ENCODE measurements at places on chromosomes 5 and 9.

GRCh38 chr5:55997742-55998351 lies 3.1 kb upstream of the IL6ST start:
- DNase-seq, result no peak

DNA sequence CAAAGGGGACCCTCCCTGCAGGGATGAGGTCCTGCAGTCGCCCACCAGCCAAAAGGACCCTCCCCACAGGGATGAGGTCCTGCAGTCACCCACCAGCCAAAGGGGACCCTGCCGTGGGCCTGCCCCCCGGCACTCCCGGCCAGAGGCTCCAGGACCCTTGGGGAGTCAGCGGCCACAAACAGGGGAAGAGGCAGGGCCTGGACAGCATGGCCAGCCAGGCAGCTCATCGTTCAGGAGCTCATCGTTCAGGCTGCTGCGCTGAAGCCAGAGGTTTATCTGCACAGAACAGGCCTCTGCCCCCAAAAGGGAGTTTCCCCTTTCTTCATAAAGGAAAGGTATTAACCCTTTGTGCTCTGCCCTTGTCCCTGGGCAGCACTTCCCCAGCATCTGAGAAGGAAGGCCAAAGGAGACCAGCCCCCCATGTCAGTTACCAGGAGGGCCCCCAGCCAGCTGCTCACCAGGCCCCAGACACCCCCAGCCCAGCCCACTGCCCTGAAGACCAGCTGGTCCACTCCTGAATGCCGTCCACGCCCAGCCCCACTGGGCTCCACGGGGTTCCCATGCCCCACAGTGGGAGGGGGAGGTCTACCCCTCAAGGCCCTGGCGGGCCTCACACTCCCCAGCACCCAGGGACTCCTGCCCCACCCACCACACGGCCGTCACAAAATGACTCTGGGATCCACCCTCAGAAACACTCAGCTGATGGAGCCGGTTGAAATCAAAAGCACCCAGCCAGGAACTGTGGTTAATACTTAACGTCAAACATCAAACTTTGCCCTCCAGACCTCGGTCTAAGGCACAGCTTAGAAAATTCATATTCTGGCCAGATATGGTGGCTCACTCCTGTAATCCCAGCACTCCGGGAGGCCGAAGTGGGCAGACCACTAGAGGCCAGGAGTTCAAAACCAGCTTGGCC lies 6.3 kb downstream of the SLC12A7 start:
- DNase-seq, result no peak

DNA sequence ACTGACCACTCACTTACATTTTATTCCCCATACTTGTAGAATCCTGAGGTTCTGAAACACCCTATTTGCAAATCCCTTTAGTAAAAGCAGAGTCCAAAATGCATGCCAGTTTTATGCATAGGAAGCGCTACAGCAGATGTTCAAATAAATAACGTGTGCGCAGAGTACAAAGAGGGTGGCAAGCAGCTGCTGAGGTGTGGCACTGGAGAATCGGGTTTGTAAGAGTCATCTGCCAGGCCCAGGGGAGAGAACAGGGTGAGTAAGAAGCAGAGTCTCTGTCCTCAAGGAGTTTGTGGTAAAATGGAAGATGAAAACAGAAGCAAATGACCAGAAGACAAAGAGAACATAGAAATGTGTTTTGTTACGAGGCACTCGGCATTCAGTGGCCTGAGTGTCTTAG lies 288.8 kb downstream of the GLIS3 start:
- no peak for DNase-seq

DNA sequence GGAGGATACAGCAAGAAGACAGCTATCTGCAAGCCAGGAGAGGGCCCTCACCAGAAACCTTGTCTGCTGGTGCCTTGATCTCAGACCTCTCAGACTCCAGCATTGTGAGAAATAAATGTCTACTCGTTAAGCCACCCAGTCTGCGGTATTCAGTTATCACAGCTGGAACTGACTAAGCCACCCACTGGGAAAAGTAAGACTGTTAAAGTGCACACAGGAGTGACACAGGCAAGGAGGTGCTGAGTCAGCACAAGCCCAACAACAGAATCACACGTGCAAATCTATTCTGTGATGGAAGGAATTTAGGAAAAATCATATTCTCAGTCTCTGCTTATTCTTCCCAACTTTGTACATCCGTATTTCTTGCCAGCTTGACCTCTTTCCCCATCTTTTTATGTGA lies 200.0 kb downstream of the NR2F1-AS1 start:
- no peak for DNase-seq

DNA sequence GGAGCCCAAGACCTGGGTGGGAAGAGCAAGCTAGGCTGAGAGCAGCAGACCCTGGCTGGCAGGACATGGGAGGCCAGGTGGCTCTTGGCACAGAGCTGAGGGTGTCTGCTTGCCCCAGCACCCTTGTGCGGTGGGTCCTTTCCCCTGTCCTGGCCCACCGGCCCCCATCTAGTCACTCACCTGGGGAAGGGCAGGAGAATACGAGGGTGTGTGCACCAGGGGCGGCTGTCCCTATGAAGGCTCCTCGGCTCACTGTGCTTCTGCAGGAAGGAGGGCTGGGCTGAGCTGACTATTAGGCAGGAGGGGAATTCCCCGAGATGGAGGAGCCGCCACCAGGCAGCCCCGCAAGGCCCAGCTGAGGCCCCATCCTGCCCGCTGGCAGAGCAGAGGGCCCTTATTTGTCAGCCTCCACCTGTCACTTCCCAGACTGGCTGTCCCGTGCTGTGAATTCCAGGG lies 6.1 kb upstream of the TNIP1 start:
- no peak for DNase-seq

- DNase-seq, result no peak
Measured at GRCh38 chr5:178318382-178318781, 85.8 kb upstream of the PHYKPL start.

GRCh38 chr9:111016016-111016415 lies 22.3 kb downstream of the LPAR1 start:
- no peak for DNase-seq

DNA sequence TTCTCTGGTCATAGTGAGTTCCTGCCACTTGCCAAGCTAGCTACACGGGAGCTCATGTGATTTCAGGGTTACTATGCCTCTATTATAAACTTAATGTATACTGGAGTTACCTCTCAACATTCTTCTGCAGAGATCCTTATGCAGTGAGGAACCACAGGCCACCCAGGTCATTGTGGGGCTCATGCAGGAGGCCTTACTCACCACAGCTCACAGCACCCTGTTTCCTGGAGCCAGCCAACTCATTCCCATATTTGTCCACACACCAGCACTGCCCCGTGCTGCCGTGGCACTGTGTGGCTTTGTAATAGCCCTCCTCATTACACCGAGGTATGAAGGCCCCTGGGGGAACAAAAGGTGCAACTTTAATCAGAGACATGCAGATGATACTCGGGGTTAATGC lies 520.0 kb downstream of the SPOCK1 start:
- no peak for DNase-seq

DNA sequence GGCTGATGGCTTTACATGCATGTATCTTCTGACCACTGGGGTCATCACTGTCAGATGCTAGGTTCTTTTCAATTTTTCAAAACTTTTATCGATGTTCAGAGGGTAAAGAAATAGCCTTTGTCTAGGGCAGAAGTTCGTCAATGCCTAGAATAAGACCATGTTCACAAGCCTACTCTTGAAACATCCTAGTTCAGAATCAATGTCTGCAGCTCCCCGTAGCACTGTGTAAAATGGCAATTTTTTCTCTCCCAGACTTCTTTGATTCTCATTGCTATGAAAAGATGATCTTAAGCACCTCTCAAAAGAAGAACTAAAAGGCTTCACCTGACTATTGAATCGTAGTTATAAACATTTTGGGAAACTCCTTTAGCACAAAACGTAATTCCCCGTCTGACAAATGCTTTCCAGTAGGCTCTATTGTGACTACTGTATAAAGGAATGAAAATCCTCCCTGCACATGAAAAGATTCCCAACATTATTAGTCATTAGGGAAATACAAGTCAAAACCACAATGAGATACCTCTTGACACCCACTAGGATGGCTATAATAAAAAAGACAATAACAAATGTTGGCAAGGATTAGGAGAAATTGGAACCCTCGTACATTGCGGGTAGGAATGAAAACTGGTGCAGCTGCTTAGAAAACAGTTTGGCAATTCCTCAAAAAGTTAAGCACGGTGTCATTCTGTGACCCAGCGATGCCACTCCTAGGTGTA lies 263.5 kb downstream of the ARHGAP26 start:
- no peak for DNase-seq

GRCh38 chr5:2797981-2798380 lies 46.5 kb upstream of the IRX2 start:
- DNase-seq, result no peak

DNA sequence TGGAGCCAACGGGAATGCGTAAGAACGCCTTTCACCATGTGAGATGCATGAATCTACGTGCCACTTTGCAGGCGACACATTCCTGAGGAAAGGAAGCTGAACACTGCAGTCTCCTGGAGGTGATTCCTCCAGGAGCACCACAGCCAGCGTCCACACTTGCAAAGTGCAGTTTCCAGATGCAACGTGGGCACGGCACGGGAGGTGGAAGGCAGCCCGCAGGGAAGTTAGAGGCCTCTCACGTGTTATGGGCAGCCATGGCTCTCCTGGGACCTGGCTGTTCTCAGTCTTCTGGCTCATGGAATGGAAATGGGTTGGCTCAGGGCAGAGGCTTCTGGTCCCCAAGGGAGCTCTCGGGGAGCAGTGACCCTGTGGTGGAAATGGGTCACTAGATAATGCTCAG lies 381.0 kb upstream of the IRX4 start:
- no peak for DNase-seq

GRCh38 chr9:118059484-118060278 lies 355.5 kb downstream of the TLR4 start:
- DNase-seq, result no peak

GRCh38 chr5:15691521-15691920 lies 191.5 kb downstream of the FBXL7 start:
- no peak for DNase-seq

All from NCI-H2081 treated with DMSO at 0.1 percent for 48 hours (cell line).